ENCODE measurements at places on chromosomes 6 and 20.
A peak's percentile ranks its signal among the peaks of the same experiment; 100 is the strongest.

DNA sequence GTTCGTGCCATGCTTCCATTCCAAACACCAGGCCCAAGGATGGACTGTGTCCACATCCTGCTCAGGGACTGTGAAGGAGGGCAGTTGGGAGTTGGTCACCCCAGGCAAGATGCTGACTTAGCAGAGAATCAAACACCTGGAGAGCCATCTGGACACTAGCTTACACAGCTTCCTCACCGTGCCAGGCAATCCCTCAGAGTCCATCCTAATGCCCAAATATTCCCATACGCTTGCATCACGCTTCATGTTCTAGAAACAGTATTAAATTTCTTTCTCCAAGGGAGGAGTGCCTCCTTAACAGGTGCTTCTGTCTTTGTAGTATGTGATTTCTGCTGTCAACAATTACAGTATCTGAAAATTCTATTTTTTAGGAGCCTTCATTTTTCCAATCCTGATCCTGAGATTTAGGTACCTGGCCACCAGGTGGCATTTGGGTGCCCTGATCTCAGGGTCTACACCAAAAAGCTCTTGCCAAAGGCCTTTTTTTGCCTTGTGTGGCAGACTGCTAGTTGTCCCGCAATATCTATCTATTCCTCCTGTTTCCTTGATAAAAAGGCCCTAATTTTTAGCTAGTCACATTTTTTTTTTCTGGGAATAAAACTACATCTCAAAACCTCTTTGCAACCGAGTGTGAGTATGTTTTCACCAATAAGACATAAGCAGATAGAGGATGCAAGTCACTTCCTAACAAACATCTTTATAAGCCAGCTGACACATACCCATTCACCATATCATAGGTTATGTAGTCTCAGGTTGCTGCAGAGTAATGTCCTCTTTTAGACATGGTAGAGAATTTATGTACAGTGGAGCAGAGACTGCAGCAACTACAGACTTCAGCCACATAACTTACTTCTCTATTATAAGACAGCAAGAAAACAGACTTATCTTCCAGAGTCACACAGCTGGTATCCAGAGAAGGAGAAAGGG, 85.0 kb downstream of the PREP start:
- peak; percentile 49 for DNase-seq

DNA sequence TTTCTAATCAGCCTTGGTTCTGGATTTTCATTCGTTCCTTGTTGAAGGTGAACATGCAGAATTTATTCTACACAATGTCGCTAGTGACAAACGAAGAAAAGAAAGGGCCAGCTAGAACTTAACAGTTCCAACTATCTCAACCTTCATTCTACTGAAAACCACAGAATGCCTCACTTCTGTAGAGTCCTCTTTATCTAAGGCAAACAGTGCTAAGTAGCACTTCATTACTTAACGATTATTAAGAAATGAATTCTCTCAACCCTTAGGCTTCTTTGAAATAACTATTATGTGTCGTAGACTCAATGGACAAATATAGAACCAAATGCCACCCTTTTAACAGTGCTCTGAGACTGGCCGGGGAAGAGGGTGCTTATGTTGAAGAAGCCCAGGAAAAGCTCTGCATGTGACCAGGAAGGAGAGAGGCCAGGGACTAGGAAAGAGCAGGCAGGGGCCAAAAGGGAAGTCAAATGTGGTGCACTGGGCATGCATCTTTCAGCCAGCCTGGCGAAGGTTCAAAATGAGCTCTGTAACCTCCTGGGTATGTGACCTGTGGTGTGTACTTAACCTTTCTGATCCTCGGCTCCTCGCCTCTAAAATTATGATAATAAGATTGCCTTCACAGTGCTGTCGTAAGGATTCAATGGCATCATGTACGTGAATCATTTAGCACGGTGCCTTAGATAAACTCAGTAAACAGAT, 55.4 kb upstream of the BMP2 start:
- DNase-seq, result no peak

DNA sequence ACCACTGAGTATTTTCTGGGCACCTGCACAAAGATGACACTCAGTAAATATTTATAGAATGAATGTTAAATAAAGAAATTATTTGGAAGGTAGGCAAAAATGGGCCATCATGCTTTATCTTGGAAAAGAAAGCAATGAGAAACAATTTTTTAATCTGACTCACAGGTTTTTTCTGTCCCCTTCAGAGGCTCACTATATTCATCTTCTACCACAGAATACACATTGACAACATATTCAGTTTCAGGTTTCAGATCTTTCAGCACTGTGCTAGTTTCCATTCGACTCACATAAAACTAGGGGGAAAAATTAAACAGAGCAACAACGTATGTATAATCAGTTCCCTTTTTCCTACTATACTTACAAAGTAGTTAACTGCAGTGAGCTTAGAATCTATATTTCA, 58.3 kb downstream of the COL12A1 start:
- DNase-seq, result peak; percentile 22

DNA sequence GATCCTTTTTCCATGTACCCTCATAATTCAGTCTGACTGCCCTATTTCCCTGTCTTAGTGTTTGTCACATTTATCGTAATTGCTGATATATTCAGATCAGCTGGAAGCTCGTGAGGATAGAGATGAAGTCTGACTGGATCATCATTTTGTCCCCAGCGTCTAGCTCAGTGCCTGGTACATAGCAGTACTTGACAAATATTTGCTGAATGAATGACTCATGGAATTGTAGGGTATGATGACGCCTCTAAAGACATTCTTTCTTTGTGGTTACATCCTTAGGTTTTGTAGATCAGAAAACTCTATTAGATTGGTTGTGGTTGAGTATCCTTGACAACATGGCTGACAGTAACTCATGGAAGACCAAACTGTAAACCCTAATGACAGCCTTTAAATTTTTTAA, 68.9 kb downstream of the MTHFD1L start:
- DNase-seq, result peak; percentile 11

DNA sequence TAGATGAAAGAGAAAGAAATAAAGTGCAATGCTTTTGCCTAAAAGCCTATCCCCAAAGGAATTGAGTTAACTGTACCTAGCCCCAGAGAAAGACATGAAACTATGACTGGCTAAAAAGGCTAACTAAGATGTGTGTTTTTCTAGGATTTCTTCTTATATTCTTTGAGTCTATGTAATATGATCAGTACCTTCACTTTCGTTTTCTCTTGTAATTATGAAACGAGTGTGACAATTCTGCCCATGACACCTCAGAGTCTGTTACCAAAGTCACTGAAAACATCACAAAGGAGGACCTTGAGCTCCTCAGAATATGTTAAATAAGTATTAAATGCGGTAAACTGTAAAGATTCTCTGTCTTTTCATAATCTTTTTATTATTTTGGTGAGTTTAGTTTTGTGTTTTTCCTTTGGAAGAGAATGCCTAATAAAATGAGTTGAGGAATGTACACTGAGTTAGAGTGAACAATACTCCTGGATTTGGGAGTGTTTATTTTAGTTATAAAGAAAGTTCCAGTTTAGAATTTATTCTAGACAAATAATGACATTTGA, 141.3 kb downstream of the FUT9 start:
- DNase-seq, result no peak

GRCh38 chr20:48141660-48142515, 356.6 kb upstream of the SULF2 start:
- no peak for DNase-seq

DNA sequence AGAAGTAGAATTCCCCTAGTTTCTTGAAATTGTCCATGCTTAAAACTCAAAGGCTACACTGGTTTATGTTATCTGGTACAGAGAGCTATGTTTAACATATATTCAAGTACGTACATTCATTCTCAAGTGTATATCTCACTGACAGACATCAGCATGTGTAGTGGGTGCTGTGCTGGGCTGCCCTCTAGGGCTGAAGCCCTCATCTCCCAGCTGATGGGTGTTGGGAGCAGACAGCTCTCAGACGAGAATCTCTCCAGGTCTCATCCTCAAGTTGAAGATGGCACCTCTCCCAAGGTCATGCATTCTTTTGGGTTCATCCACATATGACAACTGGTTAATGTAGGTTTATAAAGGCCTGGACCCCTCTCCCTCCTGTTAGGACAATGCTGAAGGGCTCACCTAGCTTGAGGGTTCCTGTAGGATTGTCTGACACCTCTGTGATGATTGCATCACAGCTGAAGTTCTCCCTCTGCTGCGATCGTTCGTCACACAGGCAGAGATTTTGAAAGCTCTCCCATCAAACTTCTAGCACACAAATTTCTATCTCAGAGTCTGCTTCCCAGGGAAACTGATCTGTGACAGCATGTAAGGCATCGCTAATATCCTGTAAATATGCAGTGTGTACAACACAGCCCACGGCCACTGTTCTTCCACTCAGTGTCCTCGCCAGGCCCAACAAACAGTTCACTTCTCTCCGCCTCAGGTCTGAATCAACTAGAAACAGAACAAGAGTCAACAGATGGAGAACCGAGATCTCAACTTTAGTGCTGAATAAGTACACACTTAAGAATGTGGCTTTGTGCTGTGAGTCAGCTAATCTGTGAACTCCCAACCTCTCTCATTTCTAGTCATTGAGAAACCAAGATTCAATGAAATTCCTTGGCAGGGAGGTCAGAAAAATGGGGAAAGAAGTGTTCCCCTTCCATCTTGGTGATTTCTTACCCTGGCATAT, 43.2 kb downstream of the PREP start:
- DNase-seq, result no peak

DNA sequence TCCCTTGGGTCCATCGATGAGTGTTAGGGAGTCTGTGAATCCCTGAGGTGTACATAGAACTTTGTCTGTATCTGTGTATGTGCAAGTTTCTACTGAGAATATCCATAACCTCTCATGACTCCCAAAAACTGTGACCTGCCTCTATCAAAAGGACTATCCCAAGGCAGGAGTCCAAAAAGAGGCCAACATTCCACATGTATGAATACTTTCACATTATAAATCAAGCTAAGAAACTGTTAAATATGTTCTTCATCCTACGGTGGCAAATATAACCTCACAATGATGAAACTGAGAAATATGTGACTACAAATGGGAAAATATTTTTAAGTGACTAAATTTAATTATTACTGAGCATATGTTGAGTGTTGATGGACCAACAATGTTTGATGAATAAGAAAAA, 16.1 kb upstream of the STX11 start:
- no peak for DNase-seq

GRCh38 chr6:126300735-126301134, 39.2 kb upstream of the CENPW start:
- DNase-seq, result no peak

- no peak for DNase-seq
Measured at GRCh38 chr6:158565122-158565429, 5.2 kb downstream of the TMEM181 start.

- peak; percentile 46 for DNase-seq
Measured at GRCh38 chr6:149964308-149965193, 808 bp downstream of the ULBP1 start.

- peak; percentile 59 for DNase-seq
Measured at GRCh38 chr6:138012682-138013081, 94.5 kb downstream of the PERP start.

- DNase-seq, result peak; percentile 11
Measured at GRCh38 chr20:37680420-37680819, 13.4 kb upstream of the CTNNBL1 start.

DNA sequence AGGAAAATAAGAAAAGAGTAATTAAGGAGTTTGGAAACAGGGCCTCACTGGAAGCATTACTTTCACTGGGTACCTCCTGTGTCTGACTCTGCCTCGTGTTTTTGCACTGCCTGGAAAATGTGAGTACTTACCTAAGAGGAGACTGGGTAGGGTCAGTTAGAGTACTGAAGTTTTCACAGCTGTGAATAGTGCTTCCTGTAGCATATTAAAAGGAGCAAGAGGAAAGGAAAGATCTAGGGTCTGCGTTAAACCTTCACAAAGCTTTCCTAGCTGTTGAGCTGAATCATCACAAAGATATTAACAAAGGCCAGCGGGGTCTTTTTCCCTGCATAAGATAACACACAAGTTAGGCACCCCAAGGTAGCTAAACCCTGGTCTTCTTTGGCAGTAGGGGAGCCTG, 82.3 kb downstream of the MLIP start:
- DNase-seq, result peak; percentile 22

- no peak for DNase-seq
Measured at GRCh38 chr6:67881706-67882065, 753.4 kb upstream of the ADGRB3 start.

- no peak for DNase-seq
Measured at GRCh38 chr6:82072751-82073150, 174.8 kb downstream of the IBTK start.

- DNase-seq, result no peak
Measured at GRCh38 chr6:105507811-105508210, 104.9 kb upstream of the PREP start.

DNA sequence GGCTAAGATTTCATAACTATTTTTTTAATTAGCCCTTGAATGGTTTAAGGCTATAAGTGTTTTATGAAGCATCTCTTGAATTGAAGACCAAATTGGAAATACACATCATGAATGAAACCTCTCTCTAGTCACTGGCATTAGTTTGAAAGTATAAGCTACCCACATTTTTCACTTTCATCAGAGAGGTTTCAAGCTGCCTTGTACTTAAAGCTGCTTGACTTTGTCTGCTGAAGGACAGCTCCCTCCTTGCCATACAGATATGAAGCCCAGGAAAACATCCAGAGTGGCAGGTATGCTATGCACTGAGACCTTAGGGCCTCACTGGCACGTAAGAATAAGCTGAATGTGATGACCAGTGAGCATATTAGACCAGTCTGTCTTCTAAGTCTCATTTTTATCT, 62.7 kb downstream of the ELOVL2 start:
- no peak for DNase-seq

DNA sequence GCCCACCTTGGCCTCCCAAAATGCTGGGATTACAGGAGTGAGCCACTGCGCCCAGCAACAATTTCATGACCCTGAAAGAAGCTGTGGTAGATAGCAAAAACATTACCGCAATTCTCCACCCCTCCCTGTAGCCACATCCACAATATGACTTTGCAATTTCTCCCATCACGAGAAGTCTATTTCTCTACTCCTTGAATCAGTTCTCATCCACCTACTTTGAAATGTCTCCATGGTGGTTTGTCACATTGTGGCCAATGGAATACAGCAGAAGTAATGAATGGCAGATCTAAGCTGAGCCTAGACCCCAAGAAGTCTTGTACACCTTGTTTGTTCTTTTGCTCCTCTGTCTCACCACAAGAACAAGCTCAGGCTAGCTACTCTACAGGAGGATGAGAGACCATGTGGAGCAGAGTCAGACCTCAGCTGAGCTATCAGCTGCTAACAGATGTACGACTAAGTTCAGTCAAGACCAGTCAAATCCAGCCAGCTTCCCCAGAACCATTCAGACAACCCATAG, 6.3 kb downstream of the OXT start:
- no peak for DNase-seq

- peak; percentile 89 for DNase-seq
Measured at GRCh38 chr6:168158213-168158979, 79.4 kb upstream of the FRMD1 start.

GRCh38 chr20:35277127-35277526, 795 bp downstream of the MMP24OS start:
- no peak for DNase-seq

- DNase-seq, result no peak
Measured at GRCh38 chr6:143110572-143110971, 49.9 kb downstream of the AIG1 start.
